ENCODE measurements at places on chromosomes 7 and 10.
A peak's percentile ranks its signal among the peaks of the same experiment; 100 is the strongest.

GRCh38 chr10:16950656-16951601 lies 133.7 kb upstream of the RSU1 start:
- DNase-seq: peak; percentile 0

- DNase-seq: no peak
These were observed 191.3 kb downstream of the RNF133 start for GRCh38 chr7:122507591-122507990.

DNA sequence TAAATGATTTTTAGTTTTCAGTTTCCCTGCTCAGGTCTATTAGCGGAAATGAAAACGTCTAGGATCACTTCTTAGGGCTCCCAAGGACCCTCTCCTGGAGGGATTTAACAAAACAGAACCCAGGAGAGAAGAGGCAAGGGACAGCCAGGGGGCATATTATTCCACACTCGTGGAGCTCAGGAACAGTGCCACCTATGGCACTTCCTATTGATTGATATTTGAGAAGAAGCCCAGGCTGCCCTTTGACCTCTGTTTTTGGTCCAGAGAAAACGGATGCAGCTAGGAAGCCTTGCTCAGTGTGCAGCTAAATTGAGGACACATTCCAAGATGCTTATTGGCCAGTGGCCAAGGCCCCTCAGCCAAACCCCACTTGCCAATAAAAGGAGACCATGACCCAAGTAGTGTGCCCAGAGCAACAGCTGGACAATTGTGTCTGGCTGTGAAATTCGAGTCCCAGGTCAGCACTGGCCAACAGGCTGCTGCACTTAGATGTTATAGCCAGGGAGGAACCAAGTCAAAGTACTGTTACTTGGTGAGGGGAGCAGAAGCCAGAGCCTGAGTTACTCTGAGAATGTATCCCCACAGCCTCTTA lies 24.0 kb upstream of the GPNMB start:
- DNase-seq: no peak

- DNase-seq: peak; percentile 43
These were observed 14.8 kb downstream of the PDAP1 start for GRCh38 chr7:99393355-99394187.

GRCh38 chr10:12691596-12691995 lies 309.9 kb downstream of the CCDC3 start:
- DNase-seq: no peak

DNA sequence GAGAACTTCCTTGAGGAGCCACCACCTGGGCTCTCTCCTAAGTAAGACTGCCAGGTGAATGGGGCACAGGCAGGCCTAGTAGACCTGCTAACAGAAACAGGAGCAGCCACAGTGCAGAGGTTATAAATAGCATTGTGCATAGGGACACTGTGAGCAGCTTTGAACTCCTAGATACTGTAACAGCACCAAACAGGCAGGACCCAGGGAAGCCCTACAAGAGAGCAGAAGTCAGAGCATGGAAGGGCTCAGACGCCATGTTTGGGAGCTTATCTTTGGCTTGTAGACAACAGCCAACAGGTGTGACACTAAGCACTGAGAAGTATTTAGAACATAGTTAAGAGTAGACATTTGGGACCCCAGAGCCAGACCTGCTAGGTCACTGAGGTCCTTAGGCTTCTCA lies 14.5 kb downstream of the XRCC2 start:
- no peak for DNase-seq

DNA sequence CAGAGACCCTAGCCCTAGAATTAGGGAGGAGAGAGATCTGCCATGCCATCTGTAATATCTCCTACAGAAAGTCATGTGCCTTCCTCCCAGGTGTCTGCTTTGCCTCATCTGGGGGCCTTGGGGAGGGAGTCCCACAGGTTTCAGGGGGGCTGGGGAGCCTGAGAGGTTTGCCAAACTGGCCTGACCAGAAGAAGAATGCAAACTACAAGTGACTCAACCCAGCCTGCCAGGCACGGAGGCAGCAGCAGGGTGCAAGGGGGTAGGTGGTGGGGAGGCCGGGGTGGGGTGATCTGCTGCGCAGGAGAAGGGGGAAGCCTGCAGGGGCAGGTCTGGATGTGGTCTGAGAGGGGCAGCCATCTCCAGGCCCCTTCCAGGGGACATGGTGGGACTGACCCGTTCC lies 9.6 kb upstream of the TRIM8 start:
- no peak for DNase-seq

GRCh38 chr7:70923181-70923845 lies 208.6 kb upstream of the GALNT17 start:
- DNase-seq: no peak

- peak; percentile 81 for DNase-seq
These were observed 538 bp downstream of the TRIM8 start for GRCh38 chr10:102644646-102645387.

All from NCI-H2081 (cell line).